ENCODE measurements at places on chromosomes 4 and X.
A peak's percentile ranks its signal among the peaks of the same experiment; 100 is the strongest.

- DNase-seq, result no peak
Observed at GRCh38 chrX:45619290-45619689, 418.6 kb upstream of the DIPK2B start.

GRCh38 chr4:24980064-24980690 lies 50.6 kb downstream of the LGI2 start:
- peak; percentile 3 for DNase-seq

- no peak for DNase-seq
Observed at GRCh38 chr4:101678180-101678579, 112.3 kb upstream of the BANK1 start.

DNA sequence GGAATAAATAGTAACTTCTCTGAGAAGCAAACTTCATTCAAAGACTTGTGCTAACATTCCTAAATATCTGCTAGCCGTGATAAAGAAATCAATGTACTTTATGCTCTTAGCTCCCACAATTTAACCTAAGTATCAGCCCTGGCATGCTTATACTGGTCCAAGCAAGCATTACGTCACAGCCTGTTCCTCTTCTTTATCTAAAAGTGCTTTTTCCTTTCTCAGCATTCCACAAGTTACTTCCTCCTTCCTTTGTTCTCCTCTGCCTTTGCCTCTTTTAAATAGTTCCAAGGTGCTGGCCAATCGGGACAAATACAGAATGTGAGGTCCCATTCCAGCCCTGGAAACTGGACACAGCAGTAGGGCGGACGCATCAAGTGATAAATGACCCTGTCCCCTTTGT lies 249.6 kb downstream of the DHRSX start:
- DNase-seq, result no peak

DNA sequence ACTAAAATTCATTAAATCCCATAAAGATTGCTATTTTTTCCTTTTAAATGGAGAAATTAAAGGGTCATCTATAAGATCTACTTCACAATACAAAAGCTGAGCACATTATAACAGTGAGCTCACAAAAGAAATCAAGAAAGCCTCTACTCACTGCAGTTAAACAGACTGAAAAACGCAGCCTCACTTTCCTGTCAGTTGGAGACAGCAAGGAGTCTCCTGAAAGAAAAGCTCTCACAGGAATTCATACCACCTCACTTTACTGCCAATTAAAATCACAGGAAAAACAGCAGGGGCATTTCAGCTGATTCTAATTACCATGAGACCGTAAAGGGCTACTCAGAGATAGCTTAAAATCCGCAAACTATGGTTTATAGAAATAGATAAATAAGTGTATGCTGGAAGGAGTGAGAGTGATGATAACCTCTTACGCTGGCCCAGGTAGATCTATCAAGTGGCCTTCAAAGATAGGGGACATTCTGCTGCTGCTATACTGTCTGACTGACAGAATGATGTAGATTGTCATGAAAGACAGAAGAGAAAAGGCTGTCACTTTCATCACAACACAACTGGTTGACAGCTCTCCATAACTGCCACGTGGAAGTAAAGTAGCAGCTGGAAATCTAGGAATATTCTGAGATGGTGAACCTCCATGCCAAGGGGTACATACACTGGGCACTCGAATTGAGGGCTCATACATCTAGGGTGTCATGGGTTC lies 1333.7 kb upstream of the DIAPH2 start:
- DNase-seq, result no peak

GRCh38 chrX:37883196-37883595 lies 35.8 kb upstream of the DYNLT3 start:
- DNase-seq, result no peak

- no peak for DNase-seq
Observed at GRCh38 chrX:63635750-63636149, 149.3 kb downstream of the ARHGEF9 start.

- no peak for DNase-seq
Observed at GRCh38 chr4:6932475-6932874, 22.8 kb downstream of the TBC1D14 start.

DNA sequence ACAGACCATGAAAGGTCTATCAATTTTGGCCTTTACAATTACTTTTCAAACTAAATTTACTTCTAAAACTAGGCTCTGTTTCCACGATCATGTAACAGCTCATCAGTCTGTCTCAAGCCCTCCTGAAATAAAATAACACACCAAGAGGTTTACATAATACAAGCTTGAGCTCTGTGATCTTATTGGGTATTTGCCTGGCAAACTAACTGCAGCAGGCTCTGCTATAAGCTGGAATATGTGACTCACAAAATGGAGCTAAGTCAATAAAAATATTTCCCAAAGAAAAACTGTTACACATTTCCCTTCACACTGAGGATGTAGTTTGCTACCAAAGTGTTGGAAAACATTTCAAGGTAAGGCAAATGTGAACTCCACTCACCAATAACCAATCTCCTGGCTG lies 94.7 kb upstream of the GPM6B start:
- no peak for DNase-seq

- peak; percentile 6 for DNase-seq
Observed at GRCh38 chrX:100995469-100995868, 26.0 kb downstream of the ARL13A start.

DNA sequence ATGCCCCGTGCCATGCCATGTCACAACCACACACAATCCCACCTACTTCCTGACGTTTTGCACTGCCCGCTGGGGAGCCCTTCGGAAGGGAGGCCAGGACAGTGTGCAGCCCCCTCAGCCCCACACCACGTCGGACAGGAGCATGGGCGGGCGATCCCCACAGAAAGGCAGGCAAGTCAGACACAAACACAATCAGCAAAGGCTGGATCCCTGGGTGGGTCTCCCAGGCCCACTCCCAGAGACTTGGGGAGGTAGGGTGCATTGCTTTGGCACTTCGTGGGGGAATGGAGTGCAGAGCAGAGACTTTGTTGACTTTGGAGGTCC lies 14.1 kb downstream of the LETM1 start:
- DNase-seq, result no peak

DNA sequence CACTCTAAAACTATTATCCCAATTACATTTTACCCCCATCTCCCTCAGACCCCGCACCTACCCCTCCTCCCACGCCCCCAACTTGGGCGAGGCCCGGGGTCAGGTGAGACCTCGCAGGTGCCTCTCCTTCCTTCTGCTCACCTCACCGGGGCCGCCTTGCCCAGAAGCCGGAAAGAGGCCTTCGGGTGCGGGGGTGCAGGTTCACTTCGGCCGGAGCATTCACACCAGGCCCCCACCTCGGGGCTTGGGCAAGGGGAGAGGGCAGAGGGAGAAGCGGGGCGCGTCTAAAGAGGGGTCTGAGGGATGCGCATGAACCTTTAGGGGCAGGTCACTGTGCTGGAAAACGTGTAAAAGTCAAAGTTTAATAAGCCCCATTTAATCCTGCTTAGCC lies 427 bp downstream of the ZNF182 start:
- DNase-seq, result no peak

GRCh38 chr4:68960294-68961163 lies 8.9 kb upstream of the UGT2A3 start:
- DNase-seq, result no peak

DNA sequence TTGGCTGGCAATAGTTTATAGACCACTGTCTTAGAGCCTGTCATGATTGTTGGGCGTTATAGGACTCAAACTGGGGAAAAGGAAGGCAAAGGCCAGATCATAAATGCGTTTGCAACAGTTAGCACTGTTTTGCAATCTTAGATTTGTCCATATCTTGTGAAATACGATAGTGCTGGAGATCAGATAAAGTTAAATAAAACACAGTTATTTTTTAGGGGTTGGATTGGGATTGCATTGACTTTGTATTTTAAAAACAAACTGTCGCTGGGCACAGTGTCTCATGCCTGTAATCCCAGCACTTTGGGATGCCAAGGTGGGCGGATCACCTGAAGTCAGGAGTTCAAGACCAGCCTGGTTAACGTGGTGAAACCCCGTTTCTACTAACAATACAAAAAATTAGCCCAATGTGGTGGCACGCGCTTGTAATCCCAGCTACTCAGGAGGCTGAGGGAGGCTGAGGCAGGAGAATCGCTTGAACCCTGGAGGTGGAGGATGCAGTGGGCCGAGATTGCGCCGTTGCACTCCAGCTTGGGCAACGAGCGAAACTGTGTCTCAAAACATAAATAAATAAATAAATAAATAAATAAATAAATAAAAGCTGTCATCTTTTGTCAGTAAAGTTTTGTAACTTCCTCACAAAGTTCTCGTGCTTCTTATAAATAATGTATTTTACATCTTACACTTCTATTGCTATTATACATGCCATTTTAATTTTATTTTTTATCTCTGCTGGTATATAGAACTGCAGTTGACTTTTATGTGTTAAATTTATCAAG lies 117.2 kb downstream of the KDM6A start:
- no peak for DNase-seq

DNA sequence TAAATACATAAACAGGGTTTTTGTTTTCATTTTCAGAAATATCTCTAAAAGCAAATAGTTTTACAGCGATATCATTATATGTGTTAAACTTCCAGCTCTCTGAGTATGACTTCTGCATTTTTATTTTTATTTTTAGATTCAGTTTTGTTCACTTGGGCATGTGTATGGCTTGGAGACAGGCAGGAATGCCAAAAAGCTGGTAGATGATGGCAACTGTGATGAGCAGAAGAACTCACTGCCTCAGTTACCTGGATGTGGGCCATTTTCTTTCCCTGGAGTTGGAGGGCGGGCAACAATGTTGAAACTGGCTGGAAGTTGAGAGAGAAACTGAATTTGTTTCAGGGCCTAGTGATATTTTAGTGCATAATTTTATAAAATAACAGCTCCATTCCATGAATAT lies 266.4 kb downstream of the ARHGAP24 start:
- DNase-seq, result no peak

GRCh38 chrX:93874554-93874953 lies 200.5 kb downstream of the FAM133A start:
- no peak for DNase-seq

DNA sequence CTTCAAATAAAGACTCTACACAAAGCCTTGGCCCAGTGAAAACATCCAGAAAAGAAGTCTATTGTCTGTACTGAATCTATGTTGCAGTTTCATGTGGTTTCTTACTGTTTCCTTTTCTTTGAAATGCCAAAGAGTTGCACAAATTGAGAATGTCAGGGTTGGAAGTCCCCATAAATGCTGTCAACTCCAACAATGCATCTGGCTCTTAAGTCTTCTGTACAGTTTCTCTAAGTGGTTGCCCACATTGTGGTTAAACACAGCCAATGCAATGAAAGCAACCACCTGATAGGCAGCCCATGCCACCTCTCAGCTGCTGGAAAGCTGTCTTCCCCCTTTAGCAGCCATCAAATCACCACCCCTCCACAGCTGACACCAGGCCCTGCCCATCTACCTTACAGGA lies 67.2 kb upstream of the C1GALT1C1 start:
- DNase-seq, result peak; percentile 26

DNA sequence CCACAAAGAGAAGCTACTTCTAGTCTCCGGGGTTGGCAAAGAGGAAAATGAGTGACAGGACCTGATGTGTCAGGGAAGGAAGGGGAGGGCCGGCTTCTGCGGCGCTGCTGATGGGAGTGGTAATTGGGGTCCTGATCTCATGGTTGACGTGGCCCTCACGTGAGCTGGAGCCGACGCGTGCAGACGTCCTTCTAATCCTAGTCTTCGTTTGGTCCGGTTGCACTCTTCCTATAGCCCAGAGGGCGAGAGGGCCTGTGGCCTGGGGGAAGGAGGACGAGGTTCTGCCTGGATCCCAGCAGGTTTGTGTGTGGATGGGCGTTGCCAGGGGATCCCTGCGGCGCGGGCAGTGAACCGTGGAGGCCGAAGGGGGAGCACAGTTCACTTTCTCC lies at the start of gene ARMCX1:
TSS of gene ARMCX1 (plus strand) at position 186 of the 389 bp plus-strand sequence. CDS start 2,384 bp downstream, outside the sequence.
- DNase-seq, result no peak

- no peak for DNase-seq
Observed at GRCh38 chr4:80143307-80143679, 54.0 kb upstream of the PRDM8 start.

GRCh38 chrX:112889400-112889799 lies 48.8 kb upstream of the AMOT start:
- no peak for DNase-seq

DNA sequence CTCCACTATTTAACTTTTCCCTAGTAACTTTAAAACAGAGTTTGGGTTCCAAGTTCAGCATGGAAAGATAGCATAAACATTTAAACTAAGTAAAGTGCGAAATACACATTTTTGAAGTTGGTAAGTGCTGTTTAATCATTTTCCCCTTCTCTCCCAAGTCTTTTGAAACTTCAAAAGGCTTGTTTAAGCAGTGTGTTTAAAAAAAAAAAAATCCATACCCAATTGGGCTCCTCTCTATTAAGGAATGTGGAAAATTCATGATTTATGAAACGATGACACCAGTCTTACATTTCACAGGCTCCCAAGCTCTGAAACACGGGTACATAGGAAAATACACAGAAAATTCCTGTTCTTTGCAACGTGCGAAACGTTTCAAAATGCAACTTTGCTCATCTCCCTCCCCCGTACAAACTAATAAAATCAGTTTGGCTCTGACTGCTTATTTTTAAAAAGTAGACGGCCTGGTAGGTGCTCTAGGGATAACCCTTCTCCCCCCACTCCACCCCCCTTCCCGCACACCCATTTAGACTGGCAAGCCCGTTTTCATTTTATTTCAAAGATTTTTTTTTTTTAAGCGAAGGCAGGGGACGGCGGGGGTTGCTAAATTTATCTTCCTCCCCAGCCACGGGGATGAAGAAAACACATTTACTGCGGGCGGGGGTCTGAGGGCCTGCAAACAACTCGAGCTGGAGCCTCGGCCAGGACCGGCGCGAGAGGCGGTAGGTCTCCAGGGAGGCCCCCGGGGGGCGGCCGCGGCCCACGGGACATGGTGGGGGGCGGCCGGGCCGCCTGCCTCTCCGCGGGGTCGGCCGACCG lies 786 bp upstream of the ZFX start:
- peak; percentile 1 for DNase-seq

GRCh38 chrX:66638591-66639500 lies at the start of gene EDA2R:
TSS of gene EDA2R (minus strand) at chrX:66639078. CDS start at chrX:66616020, 23,058 bp downstream.
- DNase-seq, result no peak

DNA sequence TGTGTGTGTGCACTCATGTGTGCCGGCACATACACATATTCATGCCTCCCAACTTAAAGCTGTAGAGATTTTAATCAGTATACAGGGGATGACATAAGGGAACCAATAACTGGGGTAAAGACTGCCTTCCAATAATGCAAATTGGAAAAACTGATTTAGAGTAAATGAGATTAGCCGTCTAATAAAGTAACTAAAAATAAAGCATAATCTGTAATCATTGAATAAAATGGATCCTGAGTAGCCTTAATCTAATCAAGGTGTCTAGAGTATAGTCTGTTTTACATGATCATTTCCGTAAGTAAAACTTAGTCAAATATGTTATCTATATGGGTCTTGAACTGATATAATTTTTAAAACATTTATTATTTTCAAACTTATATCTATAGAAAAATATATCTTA lies 925.8 kb downstream of the FSTL5 start:
- DNase-seq, result no peak

GRCh38 chr4:44100456-44100855 lies 348.2 kb downstream of the KCTD8 start:
- DNase-seq, result no peak

DNA sequence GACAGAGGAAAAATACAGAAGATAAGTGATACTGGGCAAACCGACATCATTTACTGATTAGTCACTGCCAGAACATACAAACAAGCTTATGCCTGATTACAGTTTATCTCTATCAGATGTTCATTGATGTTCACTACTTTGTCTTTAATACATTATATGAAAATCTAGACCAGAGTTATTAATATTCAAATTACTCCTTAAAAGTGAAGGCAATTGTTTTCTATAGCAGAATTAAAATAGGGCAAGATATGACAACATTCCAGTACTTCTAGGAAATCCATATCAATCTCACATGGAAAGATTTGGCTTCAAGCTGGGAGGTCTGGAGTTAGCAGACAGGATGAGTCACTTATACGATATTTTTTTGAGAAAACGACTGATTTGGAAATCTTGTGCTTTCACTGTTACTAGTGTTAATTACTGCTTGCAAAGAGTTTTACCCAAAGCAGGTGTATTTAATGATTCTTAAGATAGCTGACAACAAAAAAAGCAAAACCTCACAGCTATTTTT lies 31.8 kb downstream of the HPGD start:
- no peak for DNase-seq

Data from stimulated activated CD8-positive, alpha-beta memory T cell treated with anti-CD3 and anti-CD28 coated beads, Interleukin-7, amount 100 ng/mL, for 48 hours (primary cell).